ENCODE measurements at places on chromosomes 3 and 15. TPM values are rescaled to one million over a fixed set of nuclear protein-coding genes. Genes with fewer than 3 reads are reported as not detected.

- no peak overlapping the region for H3K27ac ChIP-seq
- no peaks in the 10 kb centered on the region for H3K36me3 ChIP-seq
- no peaks in the 10 kb centered on the region for H3K27me3 ChIP-seq
- no peak overlapping the region for H3K4me3 ChIP-seq
- DNase-seq = no peak
These were observed 47.5 kb upstream of the SSR3 start for GRCh38 chr3:156602424-156602823.

DNA sequence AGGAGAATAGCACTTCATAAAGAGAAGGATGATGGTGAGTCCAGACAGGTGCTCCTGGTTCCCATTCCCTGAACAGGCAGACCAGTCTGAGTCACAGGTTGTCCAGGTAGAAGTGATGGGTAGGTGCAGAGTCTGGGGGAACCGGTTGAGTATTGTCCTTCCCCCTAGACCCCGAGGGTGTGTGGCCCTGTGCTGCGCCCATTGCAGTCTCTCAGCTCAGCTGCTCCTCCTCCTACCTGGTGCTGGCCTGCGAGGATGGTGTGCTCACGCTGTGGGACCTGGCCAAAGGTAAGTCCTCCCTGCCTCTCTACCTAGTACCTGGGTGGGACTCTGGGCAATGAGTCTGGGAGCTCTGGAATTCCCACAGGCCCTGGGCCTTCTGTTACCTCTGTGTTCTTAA, 19.8 kb downstream of the MESP1 start:
- no peaks in the 10 kb centered on the region for H3K4me1 ChIP-seq
- no peaks in the 10 kb centered on the region for H3K36me3 ChIP-seq
- no peaks in the 10 kb centered on the region for H3K27me3 ChIP-seq
- DNase-seq = no peak
- H3K27ac ChIP-seq = no peak overlapping the region

DNA sequence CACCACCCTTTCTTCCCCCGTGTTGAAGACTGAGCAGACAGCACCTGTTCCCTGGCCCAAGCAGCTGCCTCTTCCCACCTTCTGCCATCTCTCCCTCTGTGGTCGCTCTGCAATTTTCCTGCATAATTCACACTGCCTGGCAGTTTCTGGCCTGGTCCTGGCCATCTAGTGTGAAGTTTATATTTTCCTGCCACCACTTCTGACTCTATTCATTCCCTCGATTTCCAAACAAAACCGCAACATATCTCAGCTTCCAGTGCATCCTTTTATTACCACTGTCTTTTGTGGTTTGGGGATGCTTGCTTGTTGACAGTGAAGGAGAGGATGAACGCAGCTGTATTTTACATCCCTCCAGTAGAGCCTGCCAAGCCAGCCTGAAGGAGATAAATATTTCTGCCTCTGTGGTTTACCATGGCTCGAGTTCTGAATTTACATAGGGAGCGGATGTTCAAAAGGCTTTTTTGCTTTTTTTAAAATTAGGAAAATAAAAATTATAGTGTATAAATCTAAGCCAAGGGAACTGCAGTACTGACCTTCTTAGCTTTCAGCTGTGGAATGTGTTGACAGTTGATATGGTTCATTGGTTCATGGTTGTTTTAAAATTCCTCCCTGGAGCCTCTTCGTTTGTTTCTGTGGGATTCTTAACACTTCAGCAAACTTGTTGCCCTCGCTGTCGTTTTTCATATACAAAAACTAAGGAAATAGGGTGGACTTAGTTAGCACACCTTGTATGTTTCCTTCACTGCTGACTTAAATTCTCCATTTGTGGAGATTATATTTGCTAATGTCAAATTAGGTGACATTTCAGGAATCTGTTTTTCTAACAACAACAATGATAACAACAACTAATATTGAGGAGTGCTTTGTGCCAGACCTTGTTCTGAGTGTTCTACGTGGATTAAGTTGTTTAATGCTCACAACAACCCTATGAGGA, 250.5 kb downstream of the ADAMTSL3 start:
- no peak overlapping the region for H3K4me3 ChIP-seq
- H3K4me1 ChIP-seq = no peaks in the 10 kb centered on the region

GRCh38 chr3:187567021-187567420, 103.2 kb downstream of the SST start:
- no peak for DNase-seq
- no peaks in the 10 kb centered on the region for H3K4me1 ChIP-seq
- H3K27ac ChIP-seq = no peak overlapping the region
- no peaks in the 10 kb centered on the region for H3K36me3 ChIP-seq

The SI gene
- not detected for polyA plus RNA-seq
